Activated CD4-positive, alpha-beta T cell treated with anti-CD3 and anti-CD28 coated beads for 48 hours (primary cell): ENCODE measurements at places on chromosomes 6 and 20.

- DNase-seq: no peak
These were observed 70.4 kb upstream of the THBS2 start for GRCh38 chr6:169324086-169324485.

DNA sequence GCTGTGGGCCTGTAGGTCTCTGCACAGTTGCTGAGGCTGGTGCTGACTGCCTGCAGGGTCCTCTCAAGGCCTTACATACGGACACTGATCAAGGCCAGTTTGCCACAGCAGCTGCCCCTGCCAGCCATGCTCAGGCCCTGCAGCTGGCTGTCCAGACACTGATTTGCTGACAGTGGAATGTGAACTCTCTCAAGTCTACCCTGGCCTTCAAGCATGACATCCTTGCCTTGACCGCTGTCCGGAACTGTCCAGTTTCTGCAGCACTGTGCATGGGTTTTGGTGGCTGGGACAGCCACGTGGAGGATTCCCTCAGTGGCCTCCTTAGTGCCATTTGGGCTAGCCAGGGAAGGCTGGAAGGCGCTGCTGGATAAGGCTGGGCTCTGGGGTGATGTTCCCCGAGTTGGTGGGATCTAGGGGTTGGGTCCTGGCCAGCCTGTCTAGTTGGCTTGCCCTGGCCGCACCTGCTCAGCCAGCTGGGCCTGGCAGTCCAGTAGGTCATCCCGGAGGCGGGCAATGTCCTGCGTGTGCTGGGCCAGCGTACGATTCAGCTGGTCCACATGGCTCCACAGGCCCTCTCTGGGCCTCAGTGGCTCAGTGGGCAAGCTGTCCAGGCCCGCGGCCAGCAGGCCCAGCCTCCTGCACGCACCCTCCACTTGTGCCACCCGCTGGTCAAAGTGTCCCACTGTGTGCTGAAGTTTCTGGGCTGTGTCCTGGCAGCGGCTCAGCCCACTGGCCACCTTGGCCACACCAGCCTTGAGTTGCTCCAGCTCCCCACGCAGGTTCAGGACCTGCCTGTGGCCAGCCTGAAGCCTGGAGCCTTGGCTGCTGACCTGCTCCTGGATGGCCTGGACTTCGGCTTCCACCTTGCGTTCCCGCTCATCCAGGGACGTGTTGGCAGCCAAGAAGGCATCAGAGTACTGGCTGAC is 5.5 kb downstream of the EMILIN3 start:
- DNase-seq: no peak

DNA sequence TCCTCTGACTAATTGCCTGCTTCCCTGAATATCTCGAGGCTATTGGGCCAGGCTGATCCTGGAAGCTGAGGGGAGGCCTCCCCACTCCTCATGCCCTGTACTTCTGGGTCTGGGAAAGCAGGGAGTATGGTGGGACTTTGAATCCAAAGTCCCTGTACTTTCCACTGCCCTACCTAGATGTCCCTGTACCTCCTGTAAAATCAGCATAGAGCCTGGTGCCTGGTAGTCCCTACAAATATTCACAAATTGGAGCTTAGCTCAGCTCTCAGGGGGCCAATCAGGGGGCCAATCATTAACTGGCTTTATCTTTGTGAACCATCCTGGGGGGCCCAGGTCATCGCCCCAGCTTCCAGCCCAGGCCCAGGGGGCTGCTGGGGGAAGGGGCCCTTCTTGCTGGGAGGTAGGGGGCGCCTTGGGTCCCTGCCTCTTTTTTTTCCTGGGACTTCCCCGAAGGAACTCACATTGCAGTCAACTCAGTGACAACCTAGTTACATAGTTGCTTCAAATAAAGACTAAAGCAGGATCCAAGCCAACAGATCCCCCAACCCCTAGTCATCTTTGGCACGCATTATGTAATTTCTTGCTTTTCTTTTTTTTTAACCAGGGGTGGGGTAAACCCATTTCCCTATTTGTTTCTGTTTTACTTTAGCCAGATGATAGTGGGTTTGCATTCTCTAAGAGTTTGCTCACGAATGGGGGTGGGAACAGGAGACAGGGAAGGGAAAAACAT is 6.9 kb upstream of the VEGFA start:
- DNase-seq: no peak

- no peak for DNase-seq
These were observed 71.1 kb upstream of the NFATC2 start for GRCh38 chr20:51613580-51613979.

- DNase-seq: no peak
These were observed 1076.1 kb upstream of the ADGRB3 start for GRCh38 chr6:67558985-67559384.

GRCh38 chr6:82914511-82914910 is 151.1 kb downstream of the UBE3D start:
- DNase-seq: no peak

GRCh38 chr20:37392441-37393195 is 46.7 kb downstream of the SRC start:
- peak; percentile 49 for DNase-seq

- DNase-seq: peak; percentile 4
These were observed 22.2 kb upstream of the SNRPB2 start for GRCh38 chr20:16707674-16708073.

DNA sequence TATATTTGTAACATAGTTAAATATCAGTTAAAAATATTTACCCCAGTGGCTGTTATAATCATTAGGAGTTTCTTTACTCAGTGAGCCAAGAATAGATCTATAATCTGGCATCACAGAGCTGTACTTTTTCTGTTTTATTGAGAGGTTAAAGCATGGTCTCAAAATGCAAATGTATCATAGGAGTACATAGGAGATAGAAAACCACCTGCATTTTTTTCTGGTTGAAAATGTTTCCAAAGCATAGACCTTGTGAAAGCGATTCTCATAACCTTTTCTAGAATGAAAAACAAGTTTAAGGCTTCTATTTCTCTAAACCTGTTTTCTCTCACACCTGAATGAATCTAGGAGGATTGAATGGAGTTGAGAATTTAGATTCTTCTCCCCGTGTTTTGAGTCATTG is 14.4 kb downstream of the KCNQ5 start:
- DNase-seq: no peak

GRCh38 chr20:11015440-11015839 is 341.6 kb upstream of the JAG1 start:
- no peak for DNase-seq

DNA sequence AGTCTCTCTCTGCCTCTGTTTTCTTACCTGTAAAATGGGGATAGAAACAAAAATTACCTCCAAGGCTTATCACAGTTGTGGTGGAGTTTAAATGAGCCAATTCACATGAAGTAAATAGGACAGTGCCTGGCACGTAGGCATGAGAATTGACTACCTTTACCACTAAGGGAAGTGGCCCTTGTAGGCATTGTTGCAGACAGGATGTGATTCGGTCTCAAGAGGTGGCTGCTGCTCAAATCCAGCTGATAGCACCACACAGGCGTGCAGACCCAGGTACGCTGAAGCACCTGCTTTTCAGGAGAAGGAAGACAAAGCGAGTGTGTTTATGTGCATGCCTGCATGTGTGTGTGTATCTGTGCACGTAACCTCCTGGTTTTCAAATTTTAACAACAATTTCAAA is 108.6 kb downstream of the EYA2 start:
- DNase-seq: no peak

- no peak for DNase-seq
These were observed 134.5 kb downstream of the EDN3 start for GRCh38 chr20:59434960-59435359.

DNA sequence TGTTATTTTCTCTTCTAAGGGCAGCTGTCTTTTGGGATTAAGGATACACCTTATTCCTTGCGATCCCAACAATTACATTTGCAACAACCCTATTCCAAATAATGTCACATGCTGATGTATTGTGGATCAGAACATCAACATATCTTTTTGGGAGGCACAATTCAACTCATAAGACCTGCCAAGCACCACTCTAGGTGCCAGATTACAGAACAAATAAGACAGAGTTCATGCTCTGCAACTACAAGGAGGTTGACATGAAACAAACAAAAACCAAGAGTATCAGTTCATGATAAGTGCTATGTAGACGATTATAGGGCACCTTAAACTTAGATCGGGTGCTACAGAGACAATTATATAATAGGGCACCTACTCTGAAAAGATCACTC is 203.2 kb upstream of the SGK1 start:
- no peak for DNase-seq

- no peak for DNase-seq
These were observed 244.7 kb upstream of the RSPO3 start for GRCh38 chr6:126873791-126874190.

- DNase-seq: no peak
These were observed 188.6 kb downstream of the DTNBP1 start for GRCh38 chr6:15474196-15474595.

GRCh38 chr20:50731930-50732690 is 730 bp downstream of the PARD6B start:
- DNase-seq: no peak

- no peak for DNase-seq
These were observed 13.2 kb downstream of the SLCO4A1 start for GRCh38 chr20:62655282-62656196.

DNA sequence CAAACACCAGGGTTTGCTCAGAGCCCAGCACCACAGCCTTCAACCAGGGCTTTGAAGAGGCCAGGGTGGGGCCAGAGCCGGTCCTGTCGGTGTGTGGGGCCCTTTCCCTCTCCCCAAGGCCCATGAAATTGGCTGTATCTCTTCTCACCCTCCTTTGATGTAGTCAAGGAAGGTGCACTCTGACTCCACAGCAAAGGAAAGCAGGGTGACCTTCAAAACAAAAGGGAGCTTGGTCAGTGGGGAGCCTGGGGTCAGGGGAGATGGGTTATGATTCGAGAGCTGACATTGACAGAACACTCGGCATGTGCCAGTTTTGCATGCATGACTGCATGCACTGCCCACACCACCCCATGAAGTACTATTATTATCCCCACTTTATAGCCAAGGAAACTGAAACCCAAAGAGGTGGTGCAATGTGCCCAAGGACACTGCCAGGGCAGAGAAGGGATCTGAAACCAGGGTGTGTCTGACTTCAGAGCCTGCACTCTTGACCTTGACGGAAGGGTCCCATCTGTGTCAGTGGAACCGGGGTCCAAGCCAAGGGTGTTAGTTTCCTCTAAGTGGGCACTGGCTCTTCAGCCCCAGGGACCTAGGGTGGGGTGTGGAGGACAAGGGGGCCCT is 55.4 kb downstream of the RAB44 start:
- DNase-seq: no peak

DNA sequence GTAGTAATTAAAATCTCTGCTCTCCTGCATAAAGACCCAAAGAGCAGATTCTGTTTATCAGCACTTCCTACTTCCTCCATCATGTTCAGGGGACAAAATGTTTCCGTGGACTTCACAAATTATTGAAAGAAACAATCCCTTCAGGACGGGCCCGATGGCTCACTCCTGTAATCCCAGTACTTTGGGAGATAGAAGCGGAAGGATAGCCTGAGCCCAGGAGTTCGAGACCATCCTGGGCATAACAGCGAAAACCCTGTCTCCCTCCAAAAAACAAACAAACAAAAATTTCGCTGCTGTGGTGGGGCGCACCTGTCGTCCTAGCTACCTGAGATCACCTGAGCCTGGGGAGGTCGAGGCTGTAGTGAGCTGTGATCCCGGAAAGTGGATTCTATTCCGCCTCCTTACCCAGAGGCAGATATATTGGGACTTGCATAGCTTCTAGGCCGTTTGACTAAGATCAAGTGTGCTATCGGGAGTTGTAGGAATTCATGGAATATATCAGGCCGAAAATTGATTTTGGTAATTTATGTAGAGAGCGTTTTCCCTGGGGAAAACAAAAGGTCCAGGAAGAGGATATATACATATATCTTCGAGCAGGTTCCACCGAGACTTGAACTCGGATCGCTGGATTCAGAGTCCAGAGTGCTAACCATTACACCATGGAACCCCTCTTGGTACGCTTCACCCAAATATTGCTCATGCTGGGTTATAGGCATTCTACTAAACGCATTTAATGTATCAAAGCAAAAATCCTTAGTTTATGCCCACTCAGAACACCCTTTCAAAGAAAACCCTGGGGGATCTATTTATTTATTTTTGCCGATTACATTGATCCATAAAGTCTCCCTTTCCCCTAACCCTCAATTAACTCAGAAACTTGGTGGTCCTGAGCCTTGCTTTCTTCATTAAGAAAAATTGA is 74.5 kb upstream of the ZNF184 start:
- DNase-seq: peak; percentile 75

GRCh38 chr6:104638841-104639290 is 220.9 kb downstream of the HACE1 start:
- DNase-seq: no peak

DNA sequence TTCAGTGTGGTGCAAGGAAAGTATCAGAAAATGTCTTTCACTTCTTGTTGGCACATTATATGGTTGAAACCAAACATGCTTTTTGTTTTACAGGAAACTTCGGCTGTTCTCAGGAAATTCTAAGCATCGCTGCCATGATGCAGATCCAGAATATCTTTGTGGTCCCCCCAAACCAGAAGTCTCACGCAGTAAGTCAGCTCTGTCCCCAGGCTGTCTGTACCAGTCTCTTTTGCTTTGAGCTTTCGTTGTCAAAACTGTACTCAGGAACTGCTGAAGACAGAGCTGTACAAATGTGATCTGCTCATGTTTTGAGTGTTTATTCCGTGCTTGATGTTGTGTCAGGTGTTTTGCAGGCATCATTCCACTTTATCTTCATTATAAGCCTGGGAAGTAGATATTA is 59.6 kb downstream of the DHX35 start:
- no peak for DNase-seq

- DNase-seq: no peak
These were observed 83.0 kb downstream of the SNX5 start for GRCh38 chr20:17885544-17885943.

- no peak for DNase-seq
These were observed 33.9 kb upstream of the KIF13A start for GRCh38 chr6:18021166-18021850.

- no peak for DNase-seq
These were observed 449.8 kb downstream of the ADGRB3 start for GRCh38 chr6:69084746-69085335.
